ENCODE measurements at places on chromosomes 4 and X. TPM values are rescaled to one million over a fixed set of nuclear protein-coding genes. Genes with fewer than 3 reads are reported as not detected.

DNA sequence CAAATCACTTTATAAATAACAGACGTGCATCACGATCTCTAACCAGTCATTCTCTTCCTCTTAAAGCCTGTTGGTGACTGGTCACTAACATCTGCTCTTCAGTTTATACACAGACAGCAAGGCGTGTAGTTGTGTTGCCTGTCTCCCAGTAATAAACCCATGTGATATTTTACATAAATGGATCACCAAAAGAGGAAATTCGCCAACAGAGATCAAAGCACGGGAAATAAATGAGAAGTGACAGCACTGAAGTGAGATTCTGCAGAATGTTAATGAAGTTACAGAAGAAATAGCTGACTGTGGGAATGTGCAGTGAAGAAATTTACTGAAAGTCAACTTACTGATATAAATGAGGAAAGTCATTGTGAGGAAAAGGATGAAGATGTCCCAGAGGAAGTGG, 47.0 kb downstream of the AFF1 start:
- H3K4me3 ChIP-seq, result no peak overlapping the region
- H3K27me3 ChIP-seq, result no peaks in the 10 kb centered on the region
- no peaks in the 10 kb centered on the region for H3K36me3 ChIP-seq
- H3K4me1 ChIP-seq, result no peaks in the 10 kb centered on the region
- no peak overlapping the region for H3K27ac ChIP-seq

GRCh38 chr4:113064244-113064643, 14.8 kb downstream of the ANK2 start:
- no peaks in the 10 kb centered on the region for H3K27me3 ChIP-seq
- no peak overlapping the region for H3K27ac ChIP-seq
- H3K36me3 ChIP-seq, result no peaks in the 10 kb centered on the region
- no peaks in the 10 kb centered on the region for H3K4me1 ChIP-seq
- H3K4me3 ChIP-seq, result no peak overlapping the region
- no peak for DNase-seq

- H3K27me3 ChIP-seq, result no peaks in the 10 kb centered on the region
- H3K4me3 ChIP-seq, result no peak overlapping the region
These were observed 240.2 kb upstream of the F9 start for GRCh38 chrX:139290310-139290709.

GRCh38 chrX:68648960-68649359, 1.5 kb downstream of the STARD8 start:
- H3K4me1 ChIP-seq, result no peaks in the 10 kb centered on the region
- no peaks in the 10 kb centered on the region for H3K36me3 ChIP-seq
- H3K27me3 ChIP-seq, result peaks cover 54% of the 10 kb centered on the region
- no peak for DNase-seq

GRCh38 chr4:138693526-138693925, 322.1 kb upstream of the NOCT start:
- no peak for DNase-seq
- H3K4me3 ChIP-seq, result no peak overlapping the region
- no peaks in the 10 kb centered on the region for H3K4me1 ChIP-seq
- no peak overlapping the region for H3K27ac ChIP-seq
- no peaks in the 10 kb centered on the region for H3K36me3 ChIP-seq

GRCh38 chrX:68835104-68835442, 6.3 kb downstream of the EFNB1 start:
- DNase-seq, result no peak
- no peaks in the 10 kb centered on the region for H3K27me3 ChIP-seq
- no peaks in the 10 kb centered on the region for H3K4me1 ChIP-seq
- no peak overlapping the region for H3K27ac ChIP-seq
- H3K4me3 ChIP-seq, result no peak overlapping the region

- no peak for DNase-seq
- H3K36me3 ChIP-seq, result no peaks in the 10 kb centered on the region
- no peaks in the 10 kb centered on the region for H3K27me3 ChIP-seq
- H3K4me3 ChIP-seq, result no peak overlapping the region
- H3K4me1 ChIP-seq, result no peaks in the 10 kb centered on the region
These were observed 8.7 kb upstream of the ALAS2 start for GRCh38 chrX:55039471-55039870.

DNA sequence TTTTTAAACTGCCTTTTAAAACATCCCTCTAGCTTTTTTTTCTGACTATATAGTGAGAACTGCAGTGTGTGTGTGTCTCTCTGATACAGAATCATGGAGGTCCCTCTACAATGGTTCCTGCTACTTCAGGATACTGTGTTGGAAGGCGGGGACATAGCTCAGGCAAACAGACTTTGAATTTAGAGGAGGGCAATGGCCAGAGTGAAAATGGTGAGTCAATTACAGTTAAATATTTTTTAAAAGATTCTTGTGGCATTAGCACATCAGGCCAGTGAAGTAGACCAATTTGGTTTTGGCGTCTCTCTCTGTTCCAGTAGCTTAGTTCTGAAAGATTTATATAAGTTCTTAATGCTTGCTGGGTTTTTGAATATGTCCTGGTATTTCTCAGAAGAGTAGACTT, 47.1 kb downstream of the ALG13 start:
- no peak overlapping the region for H3K4me3 ChIP-seq
- H3K27me3 ChIP-seq, result peaks cover 12% of the 10 kb centered on the region
- H3K36me3 ChIP-seq, result no peaks in the 10 kb centered on the region
- no peak overlapping the region for H3K27ac ChIP-seq
- DNase-seq, result no peak

GRCh38 chr4:8817813-8818062, 53.9 kb downstream of the HMX1 start:
- no peaks in the 10 kb centered on the region for H3K36me3 ChIP-seq
- DNase-seq, result no peak
- H3K4me3 ChIP-seq, result no peak overlapping the region
- no peak overlapping the region for H3K27ac ChIP-seq
- peaks cover 36% of the 10 kb centered on the region for H3K27me3 ChIP-seq

- peaks cover 42% of the 10 kb centered on the region for H3K27me3 ChIP-seq
- H3K27ac ChIP-seq, result no peak overlapping the region
- H3K4me3 ChIP-seq, result no peak overlapping the region
These were observed 84.3 kb upstream of the BCOR start for GRCh38 chrX:40182095-40182494.

GRCh38 chrX:119583431-119584059, 9.2 kb downstream of the UBE2A start:
- H3K4me3 ChIP-seq, result no peak overlapping the region
- DNase-seq, result no peak
- peaks cover 8% of the 10 kb centered on the region for H3K27me3 ChIP-seq
- H3K4me1 ChIP-seq, result no peaks in the 10 kb centered on the region
- no peak overlapping the region for H3K27ac ChIP-seq

DNA sequence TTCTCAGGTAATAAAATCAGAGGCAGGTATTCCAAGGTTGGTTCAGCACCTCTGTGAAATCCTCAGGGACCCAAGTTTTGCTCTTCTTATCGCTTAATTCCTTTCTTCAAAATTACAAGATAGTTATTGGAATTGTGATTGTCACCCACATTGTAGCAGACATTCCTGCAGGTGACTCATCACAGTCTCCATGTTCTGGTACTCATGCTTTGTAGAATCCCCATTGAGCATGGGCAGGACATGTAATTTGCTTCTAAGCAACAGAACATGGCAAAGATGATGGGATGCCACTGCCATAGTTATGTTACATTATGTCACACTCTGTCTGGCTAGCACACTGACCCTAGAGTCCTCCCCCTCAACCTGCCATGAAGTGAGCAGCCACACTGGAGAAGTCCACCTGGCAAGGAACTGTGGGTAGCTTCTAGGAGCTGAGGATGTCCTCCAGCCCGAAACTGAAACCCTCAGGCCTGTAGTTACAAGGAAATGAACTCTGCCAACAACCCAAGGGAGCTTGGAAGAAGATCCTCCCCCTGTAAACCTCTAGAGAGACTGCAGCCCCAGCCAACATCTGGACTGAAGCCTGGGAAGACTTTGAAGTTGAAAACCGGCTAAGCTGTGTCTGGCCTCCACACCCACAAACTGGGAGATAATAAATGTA, 58.3 kb upstream of the GUCY1A1 start:
- no peak overlapping the region for H3K27ac ChIP-seq
- no peak overlapping the region for H3K4me3 ChIP-seq
- DNase-seq, result no peak
- no peaks in the 10 kb centered on the region for H3K27me3 ChIP-seq
- no peaks in the 10 kb centered on the region for H3K36me3 ChIP-seq

- H3K27me3 ChIP-seq, result peaks cover 38% of the 10 kb centered on the region
- no peak for DNase-seq
- no peak overlapping the region for H3K27ac ChIP-seq
- H3K4me1 ChIP-seq, result no peaks in the 10 kb centered on the region
- H3K36me3 ChIP-seq, result no peaks in the 10 kb centered on the region
- no peak overlapping the region for H3K4me3 ChIP-seq
These were observed 84.9 kb downstream of the MID1IP1 start for GRCh38 chrX:38886112-38886511.

DNA sequence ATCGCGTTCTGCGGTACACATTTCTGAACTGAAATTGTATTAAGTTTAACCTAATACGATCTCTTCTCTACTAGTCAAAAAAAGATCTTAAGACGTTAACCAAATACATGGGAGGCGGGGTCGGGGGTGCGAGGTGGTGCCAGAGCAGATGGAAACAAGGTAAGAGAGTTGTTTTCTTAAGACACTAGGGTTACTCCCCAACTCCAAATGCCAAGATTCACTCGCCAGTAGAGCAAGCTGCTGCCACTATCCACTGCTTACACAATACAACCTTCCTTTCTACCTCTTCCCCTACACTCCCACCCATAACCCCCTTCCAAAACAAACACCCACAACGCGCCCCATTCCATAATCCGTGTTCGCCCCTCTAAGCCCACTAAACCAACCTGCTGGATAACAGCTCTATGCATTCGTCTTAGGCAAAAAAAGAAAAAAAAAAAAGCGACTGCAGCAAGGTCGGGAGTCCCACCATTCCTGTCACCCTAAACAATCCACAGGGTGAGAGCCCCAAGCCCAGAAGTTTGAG, 1.3 kb downstream of the LCORL start:
- H3K27me3 ChIP-seq, result no peaks in the 10 kb centered on the region
- H3K4me1 ChIP-seq, result no peaks in the 10 kb centered on the region
- peak overlapping the region; percentile 94 for H3K4me3 ChIP-seq
- H3K36me3 ChIP-seq, result no peaks in the 10 kb centered on the region
- DNase-seq, result no peak

DNA sequence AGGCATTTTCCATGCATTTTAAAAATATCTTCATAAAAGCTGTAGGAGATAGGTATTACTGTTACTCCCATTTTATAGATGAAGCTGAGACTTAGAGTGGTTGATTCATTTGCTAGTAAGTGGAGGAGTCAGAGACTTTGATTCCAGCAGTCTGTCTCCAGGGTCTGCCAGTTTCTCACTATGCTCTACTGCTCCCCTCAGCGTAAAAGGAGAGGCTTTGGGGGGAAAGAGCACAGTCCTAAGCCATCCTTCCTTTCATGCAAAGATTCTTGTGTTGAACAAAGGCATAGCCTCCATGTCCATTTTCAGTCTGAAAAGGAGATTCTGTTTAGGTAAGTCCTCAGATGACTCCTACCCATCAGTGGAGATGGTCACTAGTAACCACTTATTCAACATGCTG, 117.7 kb upstream of the TMEM150C start:
- DNase-seq, result no peak
- H3K36me3 ChIP-seq, result no peaks in the 10 kb centered on the region
- no peaks in the 10 kb centered on the region for H3K27me3 ChIP-seq
- no peak overlapping the region for H3K27ac ChIP-seq
- H3K4me1 ChIP-seq, result no peaks in the 10 kb centered on the region

DNA sequence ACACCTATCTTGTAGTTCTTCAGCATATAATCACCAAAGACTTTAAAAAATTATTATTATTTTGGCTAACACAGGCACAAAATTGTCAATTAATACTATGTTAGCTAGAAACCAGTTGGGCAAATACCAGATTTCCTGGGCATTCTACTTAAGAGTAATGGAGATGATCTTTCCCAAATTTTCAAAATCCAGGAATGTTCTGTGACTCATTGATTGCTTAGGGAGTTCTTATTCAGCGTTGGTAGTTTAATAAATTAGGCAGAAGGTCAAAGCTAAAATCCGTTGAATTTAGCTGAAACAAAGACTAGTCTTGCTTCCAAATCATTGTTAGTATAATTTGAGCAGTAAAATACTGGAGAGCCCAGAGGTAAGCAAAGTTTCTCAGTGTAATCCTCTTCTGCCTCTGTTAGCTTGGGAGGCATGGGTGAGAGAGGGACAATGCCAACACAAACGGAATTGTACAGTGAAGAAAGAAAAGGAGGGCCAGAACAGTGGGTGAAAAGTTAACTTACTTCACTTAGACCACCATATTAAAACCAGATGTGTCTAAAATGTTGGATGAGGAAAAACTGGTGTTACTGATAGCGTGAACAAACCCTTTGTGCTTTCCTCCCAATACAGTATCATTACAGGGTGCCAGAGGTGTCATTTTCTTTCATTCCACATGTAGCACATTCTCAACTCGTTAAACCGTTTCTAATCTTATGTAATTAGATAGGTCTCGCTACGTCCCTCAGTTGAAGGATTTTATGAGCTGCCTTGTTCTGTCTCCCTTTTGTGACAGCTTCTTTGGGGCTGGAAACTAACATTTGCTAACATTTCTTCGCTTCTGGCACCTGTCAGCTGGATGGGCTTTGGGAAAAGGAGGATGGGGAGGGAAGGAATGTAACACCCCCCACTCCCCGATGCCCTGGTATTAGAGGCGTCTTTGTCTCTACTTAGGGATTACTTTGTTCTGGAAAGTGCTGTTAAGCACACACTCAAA, 87.4 kb upstream of the CITED1 start:
- no peak overlapping the region for H3K4me3 ChIP-seq
- peaks cover 23% of the 10 kb centered on the region for H3K27me3 ChIP-seq
- H3K4me1 ChIP-seq, result no peaks in the 10 kb centered on the region
- DNase-seq, result no peak
- no peak overlapping the region for H3K27ac ChIP-seq

- no peak for DNase-seq
- H3K36me3 ChIP-seq, result no peaks in the 10 kb centered on the region
- H3K27me3 ChIP-seq, result no peaks in the 10 kb centered on the region
- H3K27ac ChIP-seq, result no peak overlapping the region
These were observed 10.5 kb downstream of the DCAF8L2 start for GRCh38 chrX:27600686-27601085.

USO1 gene
- 74.1 TPM for total RNA-seq

CEP44 gene
- 12.2 TPM for total RNA-seq

GPR119 gene
- not detected for total RNA-seq

CCNA2 gene
- total RNA-seq, result 3.8 TPM

FAAH2 gene
- total RNA-seq, result 30.2 TPM

SNX25 gene
- total RNA-seq, result 16.8 TPM

ADAMTS3 gene
- 5.6 TPM for total RNA-seq

OTUD6A gene
- not detected for total RNA-seq

SMARCA5 gene
- 34.7 TPM for total RNA-seq

IL2 gene
- not detected for total RNA-seq

VBP1 gene
- total RNA-seq, result 29.1 TPM
